ENCODE measurements at places on chromosomes 7 and 10.
A peak's percentile ranks its signal among the peaks of the same experiment; 100 is the strongest.

DNA sequence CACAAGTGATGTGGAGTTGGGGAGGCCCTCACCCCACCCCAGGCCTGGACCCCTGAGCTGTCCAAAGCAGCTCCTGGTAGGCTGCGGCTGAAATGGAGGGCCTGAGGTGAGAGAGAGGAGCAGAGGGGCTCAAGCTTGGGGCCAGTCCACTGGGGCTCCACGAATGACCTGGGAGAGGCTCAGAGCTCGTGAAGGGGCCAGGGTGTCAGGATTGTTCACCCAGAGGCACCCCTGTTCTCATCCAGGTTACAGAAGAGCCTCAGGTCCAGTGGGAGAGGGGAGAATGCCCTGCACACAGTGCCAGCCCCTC lies 102.2 kb upstream of the RET start:
- DNase-seq, result no peak

DNA sequence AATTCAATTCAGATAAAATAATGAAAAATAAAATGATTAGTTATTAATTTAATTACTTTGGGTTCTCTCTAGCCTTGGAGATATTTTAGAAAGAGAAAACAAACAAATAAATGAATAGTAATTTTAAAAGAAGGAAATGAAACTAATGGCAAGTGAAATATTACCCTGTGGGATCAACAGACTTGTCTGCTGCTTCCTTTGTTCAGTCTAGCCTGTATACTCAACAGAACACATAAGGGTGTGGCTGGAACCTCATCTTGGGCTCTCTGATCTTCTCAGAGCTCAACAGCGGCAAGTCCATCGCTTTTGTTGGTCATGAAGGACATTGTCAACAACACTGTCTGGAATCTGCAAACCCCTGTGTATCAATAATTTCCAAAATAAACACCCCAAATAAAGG lies 904.9 kb downstream of the IPMK start:
- no peak for DNase-seq

DNA sequence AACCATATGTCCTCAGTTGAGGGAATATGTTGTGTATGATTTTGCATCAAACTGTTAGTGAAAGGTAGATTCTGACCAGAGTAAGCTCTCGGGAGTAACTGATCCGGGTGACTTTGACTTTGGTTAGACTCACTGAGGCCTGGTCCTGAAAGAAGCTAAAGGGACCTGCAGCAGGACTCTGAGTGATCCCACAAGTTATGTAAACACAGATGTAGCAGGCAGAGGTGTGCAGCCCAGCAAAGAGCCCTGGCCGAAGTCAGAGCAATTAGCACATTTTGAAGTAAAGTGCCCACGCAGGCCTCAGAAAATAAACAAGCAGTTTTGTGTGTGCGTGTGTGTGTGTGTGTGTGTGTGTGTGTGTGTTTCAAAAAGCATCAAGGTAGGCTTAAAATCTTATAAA lies 245.6 kb upstream of the FERD3L start:
- no peak for DNase-seq

DNA sequence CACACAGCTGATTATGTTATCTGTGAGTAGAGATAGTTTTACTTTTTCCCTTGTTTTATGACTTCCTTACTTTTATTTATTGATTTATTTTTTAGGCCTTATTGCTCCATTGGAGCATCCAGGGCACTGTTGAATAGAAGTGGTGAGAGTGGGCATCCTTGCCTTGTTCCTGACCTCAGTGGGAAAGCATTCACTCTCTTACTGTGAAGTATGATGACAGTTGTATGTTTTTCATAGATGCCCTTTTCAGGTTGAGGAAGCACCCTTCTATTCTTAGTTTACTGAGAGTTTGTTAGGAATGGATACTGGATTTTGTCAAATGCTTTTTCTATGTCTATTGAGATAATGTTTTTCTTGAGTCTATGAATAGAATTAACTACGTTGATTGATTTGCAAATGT lies 88.6 kb downstream of the XRCC2 start:
- DNase-seq, result no peak

DNA sequence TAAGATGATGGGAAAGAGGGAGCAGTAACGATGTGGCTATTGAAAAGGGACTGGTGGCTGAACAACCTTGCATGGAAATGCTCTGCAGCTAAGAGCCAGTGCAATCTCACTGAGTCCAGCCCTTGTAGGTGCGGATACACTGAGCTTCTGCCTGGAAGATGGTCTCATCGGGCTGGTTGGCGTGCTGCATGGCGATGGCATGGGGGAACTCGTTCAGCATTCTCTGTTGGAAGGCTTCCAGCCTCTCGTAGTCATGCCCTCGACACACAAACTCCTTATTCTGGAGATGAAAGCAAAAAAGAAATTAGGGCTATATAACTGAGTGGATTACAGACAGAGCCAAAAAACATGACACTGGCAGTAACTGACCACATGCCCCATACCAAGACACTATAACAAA lies 197.8 kb upstream of the IMMP2L start:
- DNase-seq, result no peak

GRCh38 chr10:7245505-7245904 lies 165.3 kb downstream of the SFMBT2 start:
- no peak for DNase-seq

DNA sequence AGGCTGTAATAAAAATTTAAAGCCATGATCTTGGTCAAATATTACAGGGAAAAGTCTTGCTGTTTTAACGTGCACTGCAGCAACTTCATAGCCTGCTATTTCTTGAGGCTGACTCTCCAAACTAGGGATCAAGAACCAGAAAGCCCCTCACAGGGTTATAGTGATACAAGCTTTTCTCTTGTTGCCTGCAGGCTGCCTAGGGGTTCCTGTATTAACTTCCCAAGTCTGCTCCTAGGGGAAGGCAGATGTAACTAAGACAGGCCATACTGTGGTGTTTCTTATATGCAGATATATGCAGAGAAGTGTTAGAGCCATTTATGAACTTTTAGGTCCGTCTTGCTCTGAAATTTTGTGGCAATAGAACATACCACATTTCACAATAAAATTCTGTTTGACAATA lies 175.7 kb downstream of the FOXP2 start:
- DNase-seq, result no peak

GRCh38 chr10:69991151-69991550 lies 61.5 kb upstream of the MACROH2A2 start:
- DNase-seq, result no peak

DNA sequence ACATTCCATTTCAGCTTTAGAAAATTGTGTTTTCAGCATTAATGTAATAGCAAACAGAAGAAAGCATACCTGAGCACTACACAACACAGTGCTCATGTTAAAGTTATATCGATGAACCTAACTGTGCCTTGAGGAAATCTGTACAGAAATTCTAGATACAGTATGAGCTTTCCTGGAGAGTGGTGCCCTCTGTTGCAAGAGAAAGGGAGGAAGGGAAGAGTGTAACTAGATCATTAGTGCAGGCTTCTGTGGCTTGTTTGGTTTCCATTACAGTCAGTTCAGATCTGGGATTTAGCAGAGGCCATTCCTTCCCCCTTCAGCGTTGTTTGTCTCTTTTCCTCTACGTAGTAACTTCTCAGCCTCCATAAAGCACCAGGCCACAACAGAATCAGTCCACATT lies 139.7 kb downstream of the HTR7 start:
- peak; percentile 2 for DNase-seq

DNA sequence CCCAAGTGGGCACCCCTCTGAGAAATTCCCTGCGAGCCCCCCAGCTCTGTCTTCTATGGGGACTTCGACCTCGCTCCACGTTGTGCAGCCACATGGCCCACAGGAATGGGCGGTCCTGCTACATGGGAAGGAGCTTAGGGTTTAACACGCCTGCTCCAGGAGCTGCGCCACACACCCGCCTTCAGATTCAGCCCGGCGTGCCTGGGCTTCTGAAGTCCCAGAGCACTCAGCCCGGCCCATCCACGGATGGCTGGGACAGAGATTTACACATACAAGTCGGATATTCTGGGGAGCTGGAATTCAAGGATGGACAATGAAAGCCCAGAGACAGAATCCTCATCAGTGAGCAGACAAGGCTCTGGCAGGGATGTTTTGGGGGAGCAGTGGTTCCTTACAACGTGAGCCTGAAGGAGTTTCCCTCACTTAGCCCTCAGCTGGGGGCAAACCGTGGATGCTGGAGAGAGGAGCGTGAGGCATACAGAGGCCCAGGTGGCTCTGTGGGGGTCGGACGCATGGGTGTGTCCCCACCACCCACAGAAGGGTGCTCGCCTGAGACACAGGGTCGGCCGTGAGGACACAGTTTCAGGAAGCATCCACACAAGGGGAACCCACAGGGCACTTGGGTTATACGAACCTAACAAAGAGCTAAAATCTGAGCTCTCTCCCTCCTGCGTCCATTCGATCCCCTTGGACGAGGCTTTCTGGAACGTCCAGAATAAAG lies 372.9 kb downstream of the DNAJB6 start:
- DNase-seq, result no peak

GRCh38 chr10:6737080-6737641 lies 157.1 kb upstream of the PRKCQ start:
- DNase-seq, result peak; percentile 23

DNA sequence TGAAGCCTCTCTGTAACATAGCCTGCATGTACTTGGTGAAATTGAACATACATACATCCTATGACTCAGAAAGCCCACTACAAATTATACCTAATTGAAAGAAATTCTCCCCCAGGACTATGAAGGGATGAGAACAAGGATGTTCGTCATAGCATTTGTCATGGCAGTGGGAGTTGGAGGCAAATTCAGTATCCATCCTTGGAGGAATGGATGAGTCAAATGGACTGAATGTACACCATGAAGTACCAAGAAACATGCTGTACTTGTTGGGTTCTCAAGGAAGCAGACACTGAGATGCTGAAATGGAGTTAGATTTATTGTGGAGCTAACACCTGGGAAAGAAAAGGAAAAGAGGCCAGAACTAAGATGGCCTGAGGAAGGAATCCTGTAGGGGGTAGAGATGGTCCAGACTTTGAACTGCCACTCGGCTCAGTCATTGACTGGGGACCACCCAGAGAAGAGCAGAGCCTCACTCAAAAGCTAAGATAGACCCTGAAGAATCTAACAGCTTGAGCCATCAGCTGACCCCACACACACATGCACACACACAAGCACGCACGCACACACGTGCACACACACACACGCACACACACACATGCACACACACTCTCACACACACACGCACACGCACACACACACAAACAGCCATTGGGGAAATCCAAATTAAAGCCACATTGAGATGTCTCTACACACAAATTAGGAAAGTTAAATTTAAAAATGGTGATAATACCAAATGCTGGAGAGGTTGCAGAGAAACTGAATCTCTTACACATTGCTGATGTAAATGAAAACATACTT lies 22.3 kb downstream of the AOC1 start:
- no peak for DNase-seq

DNA sequence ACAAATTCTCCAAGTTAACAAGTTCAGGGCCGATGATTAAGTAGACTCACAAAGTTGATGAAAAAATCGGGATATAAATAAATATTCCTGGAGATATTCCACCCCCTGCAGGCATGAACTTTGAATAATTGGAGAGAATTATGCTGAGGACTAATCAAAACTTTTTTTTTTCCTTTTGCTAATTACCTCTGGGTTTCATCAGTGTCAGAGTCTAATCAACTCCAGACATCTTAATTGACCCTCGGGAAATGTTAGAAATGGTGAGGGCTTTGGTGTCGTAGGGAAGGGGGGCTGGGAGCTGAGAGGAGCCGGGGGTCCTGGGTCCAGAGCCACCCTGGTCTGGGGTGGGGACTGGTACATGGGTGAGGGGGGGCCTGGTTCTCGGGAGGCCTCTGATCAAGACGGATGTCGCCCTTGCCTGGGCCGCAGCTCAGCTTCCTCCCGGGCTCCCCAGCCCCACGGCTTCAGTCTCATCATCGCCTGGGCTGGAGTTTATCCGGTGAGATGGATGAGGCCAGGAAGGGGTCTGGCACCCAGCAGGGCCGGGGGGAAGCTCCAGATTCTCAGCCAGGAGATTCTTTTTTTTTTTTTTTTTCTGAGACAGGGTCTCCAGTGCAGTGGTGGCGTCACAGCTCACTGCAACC lies 30.4 kb upstream of the ELFN1 start:
- no peak for DNase-seq

GRCh38 chr10:128318913-128319312 lies 192.7 kb upstream of the MKI67 start:
- peak; percentile 62 for DNase-seq

DNA sequence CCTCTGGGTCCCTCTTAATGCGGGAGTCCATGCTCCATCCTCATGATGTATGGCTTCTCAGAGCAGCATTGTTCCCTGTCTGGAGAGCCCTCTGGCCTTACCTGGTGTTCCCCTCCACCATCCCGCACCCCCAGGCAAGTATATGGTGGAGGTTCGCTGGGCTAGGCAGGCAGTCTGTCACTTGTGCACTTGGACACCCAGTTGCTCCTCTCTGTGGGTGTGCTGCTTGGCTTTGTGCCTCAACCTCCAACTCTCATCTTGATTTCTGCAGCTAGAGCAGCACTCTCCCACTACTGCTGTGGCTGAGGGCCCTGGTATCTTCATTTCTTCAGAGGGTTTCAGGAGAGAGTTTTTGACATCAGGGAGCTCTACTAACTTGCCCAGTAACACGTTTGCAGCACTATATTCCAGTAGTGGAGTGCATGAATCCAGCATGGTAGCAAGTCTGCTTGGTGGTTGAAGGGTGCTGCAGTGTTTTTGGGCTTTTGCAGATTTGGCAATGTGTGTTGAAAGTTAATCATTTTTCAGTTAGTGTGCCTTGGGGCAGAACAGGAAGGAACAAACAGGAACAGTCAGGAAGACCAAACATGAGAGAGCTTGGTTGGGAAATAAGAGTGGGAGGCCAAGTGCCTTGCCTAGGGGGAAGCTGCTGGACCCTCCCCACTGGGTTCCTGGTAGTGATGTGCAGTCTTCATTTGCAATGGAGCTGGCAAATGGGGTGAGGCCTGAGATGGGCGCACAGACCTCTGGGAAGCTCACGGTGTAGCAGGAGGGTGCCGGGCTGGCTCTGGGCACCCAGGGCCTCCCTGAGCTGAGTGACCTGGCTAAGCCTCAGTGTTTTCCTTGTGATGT lies 37.4 kb downstream of the TSPAN14 start:
- no peak for DNase-seq

DNA sequence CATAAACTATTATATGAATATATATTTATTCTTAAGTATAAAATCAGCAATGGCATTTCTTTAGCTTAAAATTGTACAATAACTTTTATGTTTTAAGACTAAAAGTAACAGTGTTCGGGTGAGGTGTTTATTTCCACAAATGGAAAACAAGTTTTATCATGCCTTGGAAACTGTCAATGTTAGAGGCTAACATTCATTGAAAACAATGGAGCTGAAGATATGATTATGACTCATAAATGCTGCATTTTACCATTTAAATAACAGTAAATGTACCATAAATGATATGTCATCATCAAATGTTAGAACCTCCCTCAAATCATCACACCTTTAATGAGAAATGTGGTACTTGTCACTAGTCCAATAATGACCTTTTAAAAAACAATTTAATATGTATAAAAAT lies 897.3 kb downstream of the PCDH15 start:
- no peak for DNase-seq

GRCh38 chr7:450741-451140 lies 68.9 kb downstream of the PDGFA start:
- no peak for DNase-seq
